Cardiac septum (tissue), 1 donor: ENCODE measurements at places on chromosomes 2 and 18. TPM values are rescaled to one million over a fixed set of nuclear protein-coding genes. Genes with fewer than 3 reads are reported as not detected.

Gene CFAP53
- 0.48 TPM for total RNA-seq

Gene TRMT61B
- total RNA-seq: 18.2 TPM

Gene NEU2
- total RNA-seq: not detected

Gene FOXD4L1
- total RNA-seq: not detected

Gene DPP10
- 0.13 TPM for total RNA-seq

Gene SULT1C2
- total RNA-seq: 0.97 TPM

Gene ADCYAP1
- 0.22 TPM for total RNA-seq

Gene CD207
- 0.16 TPM for total RNA-seq

Gene LYG2
- not detected for total RNA-seq

Gene PMAIP1
- 0.35 TPM for total RNA-seq

Gene GAL3ST2
- not detected for total RNA-seq

Gene EMILIN1
- total RNA-seq: 21.0 TPM

Gene FAP
- total RNA-seq: 10.4 TPM
